Stimulated activated CD4-positive, alpha-beta T cell treated with anti-CD3 and anti-CD28 coated beads, TNF-alpha, amount 100 ng/mL, for 4 hours (primary cell): ENCODE measurements at places on chromosomes 6 and 20.

DNA sequence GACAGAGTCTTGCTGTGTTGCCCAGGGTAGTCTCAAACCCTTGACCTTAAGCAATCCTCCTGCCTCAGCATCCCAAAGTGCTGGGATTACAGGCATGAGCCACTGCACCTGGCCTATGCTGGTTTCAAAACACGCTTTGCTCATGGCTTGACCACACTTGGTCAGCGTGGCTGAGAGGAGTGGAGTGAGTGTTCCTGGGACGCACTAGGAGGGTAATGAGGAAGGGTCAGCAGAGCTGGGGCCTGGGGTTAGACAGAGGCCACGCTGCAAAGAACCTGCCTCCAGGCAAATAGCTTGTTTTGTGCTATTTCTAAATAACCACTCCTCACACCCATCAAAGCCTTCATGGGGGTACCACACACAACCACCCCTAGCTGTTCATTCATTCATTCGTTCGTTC lies 77.9 kb upstream of the TOX2 start:
- no peak for DNase-seq

GRCh38 chr20:22692119-22692475 lies 107.7 kb upstream of the FOXA2 start:
- no peak for DNase-seq

- DNase-seq = peak; percentile 35
Measured at GRCh38 chr6:139249395-139249794, 42.4 kb downstream of the TXLNB start.

GRCh38 chr6:36781669-36782068 lies 57.6 kb downstream of the CPNE5 start:
- DNase-seq = no peak

- peak; percentile 22 for DNase-seq
Measured at GRCh38 chr20:44911264-44911921, 1.5 kb downstream of the PABPC1L start.

- no peak for DNase-seq
Measured at GRCh38 chr6:167754691-167755090, 72.0 kb upstream of the AFDN start.

GRCh38 chr6:169158174-169158573 lies 95.5 kb downstream of the THBS2 start:
- DNase-seq = no peak

- no peak for DNase-seq
Measured at GRCh38 chr6:33692760-33693158, 18.7 kb downstream of the UQCC2 start.

- DNase-seq = no peak
Measured at GRCh38 chr6:108362455-108362854, 67.6 kb downstream of the AFG1L start.

DNA sequence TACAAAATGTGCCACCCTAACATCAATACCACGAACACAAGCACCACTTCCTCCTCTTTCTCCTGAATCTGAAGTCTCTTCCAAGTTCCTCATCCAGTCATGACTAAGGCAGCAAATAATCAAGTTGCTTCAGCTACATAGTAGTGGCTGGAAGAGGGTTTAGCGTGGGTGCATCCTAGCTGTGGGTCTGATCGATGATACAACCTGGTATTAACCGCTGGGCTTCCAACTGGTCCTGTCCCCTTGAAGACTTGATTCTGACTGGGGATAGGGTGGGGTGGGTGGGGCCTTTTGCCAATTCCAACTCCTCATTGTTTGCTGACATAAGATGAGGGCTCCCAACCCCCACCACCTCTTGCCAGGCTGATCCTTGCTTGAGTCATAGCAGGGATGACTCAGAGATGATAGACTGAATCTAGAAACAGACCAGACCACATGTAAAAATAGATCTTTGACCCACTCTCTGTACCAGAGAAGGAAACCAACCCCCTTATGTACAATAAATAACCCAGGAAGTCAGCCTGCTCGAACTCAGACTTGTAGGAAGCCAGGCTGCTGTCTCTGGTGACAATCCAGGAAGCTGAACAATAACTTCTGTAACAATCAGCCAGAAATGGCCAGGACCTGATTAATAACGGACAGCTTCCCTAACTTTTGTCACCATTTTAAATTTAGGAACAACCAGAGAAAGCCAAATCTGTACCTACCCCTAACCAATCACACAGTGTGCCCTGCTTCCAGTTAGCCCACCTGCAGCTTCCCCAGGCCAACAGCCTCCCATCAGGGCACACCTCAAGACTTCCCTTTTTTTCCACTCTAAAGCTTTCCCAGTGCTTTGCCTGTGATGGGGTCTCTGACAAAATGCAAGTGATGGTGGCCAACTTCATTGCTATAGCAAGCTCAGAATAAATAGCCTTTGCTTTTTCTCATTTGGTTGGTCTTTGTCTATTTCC lies 68.9 kb upstream of the FAM184A start:
- no peak for DNase-seq

DNA sequence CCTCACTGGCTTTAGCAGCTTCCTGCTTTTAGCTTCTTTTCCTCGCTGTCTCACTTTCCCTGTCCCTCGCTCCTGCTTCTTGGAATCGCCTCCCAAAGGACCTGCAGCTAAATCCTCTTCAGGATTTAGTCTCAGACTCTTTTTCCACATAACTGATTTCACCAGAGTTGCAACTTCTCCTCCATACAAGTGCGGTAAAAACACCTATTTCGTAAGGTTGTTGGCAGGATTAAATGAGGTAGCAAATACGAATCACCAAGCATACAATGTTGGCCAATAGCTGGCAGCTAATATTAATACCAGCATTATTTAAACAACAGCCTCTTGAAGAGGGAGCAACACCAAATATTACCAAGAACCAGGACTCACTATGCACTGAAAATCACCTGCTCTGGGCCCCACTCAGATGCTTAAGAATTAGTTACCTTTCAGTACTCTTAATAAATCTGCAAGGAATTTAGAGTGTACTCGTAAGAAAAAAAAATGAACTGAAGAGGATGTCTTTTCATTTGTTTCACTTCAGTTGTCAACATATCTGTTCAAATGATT lies 123.0 kb downstream of the DTNBP1 start:
- DNase-seq = no peak

DNA sequence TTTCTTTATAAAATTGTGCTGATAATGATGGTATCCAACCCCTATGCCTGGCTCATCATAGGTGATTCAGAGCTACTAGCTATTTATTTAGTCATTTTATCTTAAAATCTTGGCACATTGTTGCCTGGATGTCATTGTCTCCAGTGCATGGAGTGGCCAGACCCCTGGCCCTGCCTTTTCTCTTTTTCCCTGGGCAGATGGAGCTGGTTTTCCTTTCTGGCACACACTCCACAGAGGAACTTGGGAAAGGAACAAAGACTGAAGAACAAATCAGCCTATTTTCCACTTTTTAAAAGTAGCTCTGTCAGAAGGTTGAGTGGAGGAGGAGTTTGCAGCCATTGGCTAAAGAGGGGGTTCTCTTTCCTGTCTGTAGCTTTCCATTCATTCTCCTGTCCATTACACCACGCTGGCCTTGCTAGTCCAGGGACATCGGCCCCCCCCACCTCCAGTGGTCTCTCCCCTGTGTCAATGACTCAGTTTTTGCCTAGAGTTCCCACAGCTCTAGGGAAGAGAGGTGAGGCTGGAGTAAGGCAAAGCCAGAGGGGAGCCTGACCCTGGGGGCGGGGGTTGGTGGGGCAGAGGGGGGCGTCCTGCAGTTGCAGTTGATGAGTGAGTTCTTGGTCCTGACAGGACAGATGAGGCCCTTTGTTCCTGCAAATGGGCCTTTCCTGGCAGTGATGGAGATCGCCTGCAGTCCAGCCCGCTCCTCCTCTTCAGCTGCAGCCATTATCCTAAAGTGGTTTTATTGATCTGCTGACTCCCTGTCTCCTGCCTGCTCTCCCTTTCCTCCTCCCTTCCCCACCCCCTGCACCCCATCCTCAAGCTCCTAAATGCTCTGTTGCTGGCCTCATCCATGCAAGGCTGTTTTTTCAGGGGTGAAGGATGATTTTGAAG lies 774.5 kb downstream of the DHX35 start:
- DNase-seq = no peak

- DNase-seq = no peak
Measured at GRCh38 chr6:159984268-159984786, 15.4 kb downstream of the IGF2R start.

DNA sequence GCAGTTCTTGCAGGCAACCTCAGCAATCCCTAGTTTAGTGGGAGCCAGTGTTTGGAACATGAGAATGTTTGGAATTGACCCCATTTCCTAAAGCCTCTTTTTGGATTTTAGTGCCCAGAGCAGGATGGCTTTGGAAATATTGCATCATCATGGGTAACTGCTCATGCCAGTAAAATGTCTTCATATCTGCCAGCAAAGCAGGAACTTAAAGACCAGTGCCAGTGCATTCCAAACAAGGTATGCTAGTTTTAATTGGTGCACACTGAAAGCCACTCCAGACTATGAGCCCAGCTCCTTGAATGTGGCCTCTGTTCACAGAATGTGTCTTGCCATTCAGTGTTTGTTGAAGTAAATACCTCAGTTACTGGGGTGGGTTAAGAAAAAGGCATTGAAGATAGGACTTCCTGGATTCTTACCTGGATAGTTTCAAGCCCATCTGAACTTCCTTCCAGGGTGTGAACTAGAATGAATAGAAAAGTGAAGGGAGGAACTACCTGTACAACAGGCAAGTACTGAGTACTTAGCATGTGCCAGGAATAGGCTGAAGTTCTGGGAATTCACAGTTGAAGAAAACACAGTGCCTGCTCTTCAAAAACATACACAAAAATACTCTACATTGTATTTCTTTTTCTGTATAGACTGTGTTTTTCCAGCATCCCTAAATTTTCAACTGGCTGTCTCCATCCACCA lies 70.5 kb downstream of the COL19A1 start:
- DNase-seq = no peak

DNA sequence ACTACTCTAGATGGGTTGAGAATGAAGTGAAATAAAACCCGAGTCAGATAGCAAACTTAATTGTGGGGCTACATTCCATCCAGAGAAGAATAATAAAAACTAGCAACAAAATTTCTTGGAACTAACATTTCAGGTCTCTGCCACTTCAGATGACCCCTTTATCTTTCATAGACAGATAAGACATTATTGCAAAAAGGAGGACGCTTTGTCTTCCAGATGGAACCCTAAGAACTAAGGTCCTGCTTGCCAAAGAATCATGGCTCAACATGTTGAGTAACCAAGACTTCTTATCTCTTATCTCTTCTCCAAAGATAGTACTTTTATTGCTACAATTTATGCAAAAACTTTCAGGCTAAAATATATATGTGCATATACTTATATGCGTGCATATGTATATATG lies 221.1 kb upstream of the PREP start:
- DNase-seq = no peak

- no peak for DNase-seq
Measured at GRCh38 chr20:51412333-51412871, 130.1 kb downstream of the NFATC2 start.

DNA sequence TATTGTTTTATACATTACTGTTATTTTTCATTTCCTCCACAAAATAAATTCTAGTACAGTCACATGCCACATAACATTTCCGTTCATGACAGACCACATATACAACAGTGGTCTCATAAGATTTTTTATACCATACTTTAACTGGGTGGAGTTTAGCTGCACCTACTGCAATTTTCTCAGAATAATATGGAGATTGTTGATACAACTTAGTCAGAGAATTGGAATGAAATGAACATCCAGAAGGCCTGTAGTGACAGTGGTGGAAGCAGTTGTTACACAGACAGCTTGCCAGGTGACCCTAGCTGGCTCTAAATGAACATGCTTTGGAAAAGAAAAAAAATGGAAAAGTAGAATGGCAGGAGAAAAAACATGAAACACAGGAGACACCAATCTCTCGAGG lies 183.2 kb upstream of the TCF21 start:
- DNase-seq = no peak

DNA sequence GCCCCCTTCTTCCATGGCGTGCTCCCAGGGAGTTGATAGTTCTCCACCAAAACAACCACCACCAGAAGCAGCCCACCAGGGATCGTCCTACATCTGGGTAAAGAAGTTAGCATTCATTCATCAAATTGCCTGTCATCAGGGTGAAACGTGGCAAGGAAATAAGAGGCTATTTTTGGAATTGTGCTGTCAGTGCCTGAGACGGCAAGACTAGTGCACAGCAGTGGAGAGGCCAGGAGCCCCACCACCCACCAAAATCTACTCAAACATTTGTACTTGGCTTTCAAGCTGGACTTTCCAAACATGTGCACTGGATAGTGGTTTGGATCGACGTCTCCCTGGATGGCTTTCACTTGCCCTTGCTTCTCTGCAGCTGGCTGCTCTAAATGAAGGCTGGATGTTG lies 44.8 kb downstream of the TXNDC5 start:
- no peak for DNase-seq

GRCh38 chr6:34020807-34021553 lies 124.9 kb downstream of the GRM4 start:
- DNase-seq = no peak

- DNase-seq = no peak
Measured at GRCh38 chr20:38132910-38133501, 32.1 kb downstream of the TGM2 start.

GRCh38 chr6:12275107-12275506 lies 15.1 kb upstream of the EDN1 start:
- DNase-seq = no peak

- DNase-seq = no peak
Measured at GRCh38 chr20:45060294-45060693, 40.6 kb downstream of the KCNS1 start.

GRCh38 chr6:11527274-11527870 lies 10.2 kb upstream of the TMEM170B start:
- no peak for DNase-seq

DNA sequence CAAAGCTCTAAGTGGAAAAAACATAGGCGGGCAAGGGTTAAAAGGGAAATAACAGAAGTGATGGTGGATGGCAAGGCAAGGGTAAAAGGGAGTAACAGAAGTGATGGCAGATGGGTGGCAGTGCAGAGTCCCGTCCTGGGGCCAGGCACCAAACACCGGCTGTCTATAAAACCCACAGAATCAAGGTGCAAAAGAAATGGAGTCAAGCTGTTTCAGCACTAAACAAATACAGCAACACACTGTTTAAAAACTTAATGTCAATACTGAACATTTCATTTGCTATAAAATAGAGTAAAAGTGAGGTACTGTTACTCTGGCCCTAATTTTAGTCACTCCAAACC lies 87.6 kb downstream of the MAN1A1 start:
- DNase-seq = no peak

- DNase-seq = no peak
Measured at GRCh38 chr6:112004201-112005012, 49.5 kb upstream of the CCN6 start.

- DNase-seq = no peak
Measured at GRCh38 chr6:20907486-20908071, 373.3 kb downstream of the CDKAL1 start.

GRCh38 chr6:116200619-116201249 lies 53.1 kb downstream of the TSPYL4 start:
- no peak for DNase-seq
